ENCODE measurements at places on chromosomes 7 and 10. TPM values are rescaled to one million over a fixed set of nuclear protein-coding genes. Genes with fewer than 3 reads are reported as not detected.
A peak's percentile ranks its signal among the peaks of the same experiment; 100 is the strongest.

The FGL2 gene
- 33.0 TPM for total RNA-seq

GRCh38 chr7:121037957-121038716 lies 49.6 kb downstream of the CPED1 start:
- no peaks in the 10 kb centered on the region for H3K36me3 ChIP-seq
- DNase-seq: no peak
- peaks cover 6% of the 10 kb centered on the region for H3K4me1 ChIP-seq
- no peak overlapping the region for H3K27ac ChIP-seq

DNA sequence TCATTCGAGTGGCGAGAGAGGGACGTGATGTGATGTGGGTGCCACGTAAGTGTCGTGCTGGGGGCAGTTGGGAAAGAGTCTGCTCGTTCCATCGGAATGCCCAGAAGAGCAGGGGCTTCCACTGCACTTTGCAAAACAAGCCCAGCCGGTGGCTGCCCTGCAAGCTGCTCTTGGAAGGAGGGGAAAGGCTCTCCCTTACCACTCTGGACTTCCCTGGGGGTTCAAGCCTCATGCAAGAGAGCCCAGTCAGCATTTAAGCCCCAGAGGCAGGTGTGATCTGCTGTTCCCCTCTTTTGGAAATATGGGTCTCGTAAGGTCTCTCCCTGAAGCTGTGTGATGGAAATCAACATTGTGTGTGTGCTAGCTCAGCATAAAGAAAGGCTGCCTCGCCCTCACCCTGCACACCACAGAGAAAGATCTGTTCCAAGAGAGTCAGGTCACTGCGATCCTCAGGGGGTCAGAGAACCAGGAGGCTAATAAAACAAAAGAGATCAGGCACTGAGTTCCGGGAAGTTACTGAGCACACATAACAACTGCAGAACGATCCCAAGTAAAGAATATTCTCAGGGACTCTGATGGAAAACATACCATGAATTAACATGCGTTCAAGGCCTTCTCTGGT lies 212.5 kb downstream of the ADAM12 start:
- DNase-seq: no peak
- no peaks in the 10 kb centered on the region for H3K36me3 ChIP-seq
- no peak overlapping the region for H3K27ac ChIP-seq
- no peaks in the 10 kb centered on the region for H3K27me3 ChIP-seq
- H3K4me3 ChIP-seq: no peak overlapping the region
- no peaks in the 10 kb centered on the region for H3K4me1 ChIP-seq

GRCh38 chr7:130020434-130020833 lies 30.7 kb downstream of the ZC3HC1 start:
- H3K4me1 ChIP-seq: no peaks in the 10 kb centered on the region
- no peak overlapping the region for H3K27ac ChIP-seq
- DNase-seq: no peak
- peaks cover 86% of the 10 kb centered on the region for H3K36me3 ChIP-seq
- no peaks in the 10 kb centered on the region for H3K27me3 ChIP-seq

DNA sequence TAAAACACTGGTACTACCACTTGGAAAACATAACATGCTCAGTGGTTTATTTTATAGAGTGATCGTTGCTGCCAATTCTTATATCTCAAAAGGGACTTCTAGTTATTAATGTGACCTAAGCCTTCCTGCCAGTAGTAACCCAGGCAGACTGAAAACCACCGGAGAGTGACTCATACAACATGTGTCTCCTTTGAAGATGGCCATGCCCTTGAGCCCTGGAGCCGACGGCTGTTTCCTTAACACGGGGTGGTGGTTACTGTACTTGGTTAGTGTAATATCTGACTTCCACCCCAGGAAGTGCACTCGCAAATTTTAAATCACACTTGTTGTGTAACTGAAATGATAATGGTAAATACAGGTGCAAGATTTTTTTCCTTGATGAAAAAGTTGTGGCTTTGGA lies 30.5 kb downstream of the JAKMIP3 start:
- DNase-seq: no peak
- H3K36me3 ChIP-seq: no peaks in the 10 kb centered on the region
- no peaks in the 10 kb centered on the region for H3K4me1 ChIP-seq
- H3K27ac ChIP-seq: no peak overlapping the region
- peaks cover 11% of the 10 kb centered on the region for H3K27me3 ChIP-seq

The GRM8 gene
- total RNA-seq: not detected

DNA sequence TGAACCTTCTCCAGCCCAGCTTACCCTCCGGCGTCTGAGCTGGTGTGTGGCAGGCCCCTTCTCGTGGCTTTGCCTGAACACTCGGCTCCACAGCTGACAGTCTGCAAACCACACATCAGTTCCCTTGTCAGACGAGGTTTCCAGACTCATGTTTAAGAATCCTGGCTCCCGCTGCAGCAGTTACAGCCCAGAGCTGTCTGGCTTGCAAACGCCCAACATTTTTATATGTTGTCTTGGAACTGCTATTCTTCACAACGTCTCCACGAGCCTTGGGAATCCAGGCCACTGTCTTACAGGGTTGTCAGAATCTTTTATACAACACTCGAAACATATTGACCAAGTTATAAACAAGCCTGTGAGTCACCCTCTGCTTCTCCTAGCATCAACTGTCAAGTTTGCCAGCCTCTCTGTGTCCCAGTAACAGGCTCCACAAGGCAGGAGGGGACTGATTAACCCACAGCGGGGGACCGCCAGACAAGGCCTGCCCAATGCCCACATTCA lies 68.1 kb downstream of the TNS3 start:
- peaks cover 7% of the 10 kb centered on the region for H3K36me3 ChIP-seq
- no peak overlapping the region for H3K4me3 ChIP-seq
- no peak for DNase-seq
- H3K27me3 ChIP-seq: no peaks in the 10 kb centered on the region

The METTL2B gene
- total RNA-seq: 19.1 TPM

DNA sequence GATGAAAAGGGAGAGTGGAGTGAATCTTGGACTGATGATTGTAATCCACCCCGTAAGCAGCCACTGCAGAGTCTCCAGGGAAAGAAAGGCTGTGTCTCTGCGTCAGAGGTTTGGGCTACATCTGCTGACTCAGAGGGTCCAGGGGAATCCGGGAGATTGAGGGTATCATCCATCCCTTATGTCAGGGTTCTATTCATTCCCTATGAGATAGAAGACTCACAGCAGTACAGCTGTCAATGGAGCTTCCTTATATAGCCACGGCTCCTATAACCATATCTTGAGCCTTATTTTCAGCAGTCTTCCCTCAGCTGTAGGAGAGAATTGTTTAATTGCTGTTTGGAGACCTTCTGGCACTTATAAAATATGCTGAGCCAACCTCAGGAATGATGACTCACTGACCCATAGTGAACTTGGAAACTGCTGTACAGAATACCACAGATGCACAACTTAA lies 558.2 kb upstream of the PFKP start:
- no peak overlapping the region for H3K27ac ChIP-seq
- no peak overlapping the region for H3K4me3 ChIP-seq
- H3K27me3 ChIP-seq: no peaks in the 10 kb centered on the region
- no peak for DNase-seq

DNA sequence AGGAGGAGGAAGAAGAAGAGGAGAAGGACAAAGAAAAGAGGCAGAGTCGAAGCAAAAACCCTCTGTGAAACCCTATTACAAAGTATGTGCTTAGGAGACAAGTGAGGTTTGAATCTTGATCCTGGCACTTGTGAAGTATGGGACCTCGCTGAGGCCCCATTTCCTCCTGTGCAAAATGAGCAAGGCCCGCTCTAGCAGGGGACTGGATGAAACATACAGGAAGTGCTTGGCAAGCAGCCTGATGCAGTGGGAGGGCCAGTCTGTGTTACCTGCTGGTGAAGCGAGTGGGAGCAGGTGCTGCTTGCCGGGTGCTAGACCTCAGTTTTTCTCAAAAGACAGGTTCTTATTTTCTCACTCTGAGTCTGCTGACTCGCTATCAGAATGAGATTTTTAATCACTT lies 150.4 kb downstream of the JCAD start:
- no peaks in the 10 kb centered on the region for H3K4me1 ChIP-seq
- H3K36me3 ChIP-seq: no peaks in the 10 kb centered on the region
- H3K27me3 ChIP-seq: no peaks in the 10 kb centered on the region
- no peak for DNase-seq

DNA sequence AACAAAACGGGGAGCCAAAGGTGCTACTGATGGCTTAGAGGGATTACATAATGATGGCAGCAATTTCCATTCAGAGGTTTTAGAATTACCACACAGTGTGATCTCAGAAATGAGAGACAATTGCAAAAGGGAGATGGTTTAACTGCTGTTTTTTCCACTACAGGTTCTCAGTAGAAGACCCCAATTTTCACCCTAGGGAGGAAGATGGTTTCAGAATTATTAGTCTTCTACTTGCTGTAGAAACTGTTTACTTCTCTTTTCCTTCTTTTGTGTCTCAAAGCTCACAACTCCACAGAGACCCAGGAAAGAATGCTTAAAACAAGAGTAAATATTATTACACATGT lies 226.5 kb downstream of the INHBA start:
- H3K27ac ChIP-seq: no peak overlapping the region
- H3K27me3 ChIP-seq: no peaks in the 10 kb centered on the region
- no peak for DNase-seq

DNA sequence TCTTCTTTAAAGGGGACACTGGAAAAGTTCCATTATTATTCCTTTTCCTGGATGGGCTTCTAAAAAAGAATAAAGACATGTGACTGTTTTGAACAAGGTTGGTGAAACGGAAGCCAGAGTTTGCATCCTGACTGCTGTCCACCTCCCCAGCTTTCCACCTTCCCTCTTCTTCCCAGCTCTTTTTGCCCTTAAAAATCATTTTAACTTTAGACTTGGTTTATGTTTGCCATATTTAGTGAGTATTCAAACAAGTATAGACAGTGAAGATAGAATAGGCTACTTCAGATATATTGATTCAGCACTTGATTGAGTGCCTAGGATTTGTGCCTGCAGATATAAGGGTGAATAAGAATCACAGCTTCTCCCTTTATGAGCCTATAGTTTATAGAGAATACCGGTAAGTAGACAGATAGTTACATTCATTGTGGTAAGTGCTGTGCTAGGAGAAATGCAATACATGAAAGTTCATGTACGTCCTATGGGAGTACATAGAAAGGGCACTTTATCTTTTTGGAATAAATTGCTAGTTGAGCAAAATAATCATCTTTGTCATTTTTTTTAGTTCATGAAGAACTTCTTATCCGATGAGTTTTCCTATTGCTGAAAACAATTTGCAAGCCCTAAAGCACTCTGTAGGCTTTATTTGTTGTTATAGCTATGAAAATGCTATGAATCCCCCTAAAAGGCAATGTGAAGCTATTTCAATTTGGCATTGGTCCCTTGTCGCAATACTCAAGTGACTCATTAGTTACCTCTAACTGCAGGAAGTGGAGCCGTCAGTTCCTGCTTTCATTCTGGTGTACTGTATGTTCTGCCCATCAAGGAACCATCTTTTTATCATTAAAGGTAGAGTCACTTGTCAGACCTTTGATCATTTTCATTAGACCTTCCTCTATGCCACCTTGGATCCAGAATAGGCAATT lies 57.2 kb upstream of the STRIP2 start:
- H3K27me3 ChIP-seq: no peaks in the 10 kb centered on the region
- H3K27ac ChIP-seq: peak overlapping the region; percentile 56

GRCh38 chr10:79153745-79154144 lies 85.0 kb downstream of the ZMIZ1 start:
- no peak overlapping the region for H3K4me3 ChIP-seq
- peaks cover 100% of the 10 kb centered on the region for H3K4me1 ChIP-seq
- H3K27me3 ChIP-seq: no peaks in the 10 kb centered on the region
- H3K27ac ChIP-seq: peak overlapping the region; percentile 94

The KCNH2 gene
- total RNA-seq: 2.4 TPM
